ENCODE measurements at places on chromosomes 13 and 19. TPM values are rescaled to one million over a fixed set of nuclear protein-coding genes. Genes with fewer than 3 reads are reported as not detected.

CACNG8 gene
- not detected for total RNA-seq

PLIN5 gene
- total RNA-seq: not detected

DMRTC2 gene
- not detected for total RNA-seq

SLITRK6 gene
- not detected for total RNA-seq

ERICH6B gene
- total RNA-seq: not detected

STOML3 gene
- not detected for total RNA-seq

GIPC3 gene
- total RNA-seq: 0.98 TPM

C19orf67 gene
- 0.32 TPM for total RNA-seq

DAND5 gene
- not detected for total RNA-seq

NLRP7 gene
- total RNA-seq: 0.20 TPM

C1QTNF9B gene
- not detected for total RNA-seq

ZNF534 gene
- not detected for total RNA-seq

DLEU7 gene
- total RNA-seq: not detected

FFAR3 gene
- 0.25 TPM for total RNA-seq

WDR88 gene
- not detected for total RNA-seq

ZNF665 gene
- 1.8 TPM for total RNA-seq

PCDH9 gene
- total RNA-seq: 0.10 TPM

HSD17B14 gene
- total RNA-seq: 1.3 TPM

TMC4 gene
- 4.9 TPM for total RNA-seq

RXFP2 gene
- not detected for total RNA-seq

DHDH gene
- 0.34 TPM for total RNA-seq

EEF1AKMT1 gene
- total RNA-seq: 8.0 TPM

ZNF600 gene
- total RNA-seq: 16.3 TPM

ZNF729 gene
- not detected for total RNA-seq

SIGLEC9 gene
- 0.29 TPM for total RNA-seq

RRAS gene
- 12.0 TPM for total RNA-seq

PTGIR gene
- 135 TPM for total RNA-seq
